Stimulated activated CD8-positive, alpha-beta memory T cell treated with anti-CD3 and anti-CD28 coated beads, Interleukin-4, amount 100 ng/mL, for 1 hour (primary cell): ENCODE measurements at places on chromosomes 11 and 22.

DNA sequence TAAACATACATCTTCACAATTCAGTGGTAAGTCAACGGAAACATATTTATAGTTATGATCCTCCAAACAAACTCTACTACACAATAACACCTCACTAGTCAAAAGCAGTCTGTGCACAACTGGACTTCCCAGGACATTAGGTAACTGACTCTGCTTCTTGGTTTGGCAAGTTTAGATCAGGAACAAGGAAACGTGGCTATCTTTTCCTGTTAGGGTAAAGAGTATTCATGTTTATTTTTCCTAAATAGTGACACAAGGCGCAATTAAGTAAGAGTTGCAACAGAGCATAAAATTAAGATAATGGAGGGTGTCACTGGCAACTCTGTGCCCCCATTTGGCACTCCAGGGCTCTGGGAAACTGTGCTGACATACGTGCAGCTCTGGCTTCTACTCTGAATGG, 70.2 kb upstream of the TP53AIP1 start:
- no peak for DNase-seq

GRCh38 chr22:33864723-33865130, 55.5 kb downstream of the LARGE1 start:
- DNase-seq: no peak

DNA sequence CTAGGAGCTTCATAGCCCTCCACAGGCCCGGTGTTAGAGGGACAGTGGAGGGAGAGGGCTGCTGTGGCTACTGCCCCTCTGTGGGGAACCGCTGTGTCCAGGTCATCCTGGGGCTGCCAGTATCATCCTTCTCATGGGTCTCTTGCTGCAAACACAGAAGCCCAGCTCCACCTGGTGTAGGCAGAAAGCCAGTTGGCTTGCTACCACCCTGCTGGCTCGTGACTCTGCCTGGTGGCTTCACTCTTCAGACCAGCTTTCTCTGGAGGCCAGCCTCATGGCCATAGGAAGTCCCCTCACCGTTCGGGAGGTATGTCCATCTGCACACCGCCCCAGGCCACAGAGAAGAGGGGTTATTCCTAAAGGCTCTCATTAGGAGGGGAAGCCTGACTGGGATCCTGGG, 19.4 kb upstream of the SUSD2 start:
- no peak for DNase-seq

DNA sequence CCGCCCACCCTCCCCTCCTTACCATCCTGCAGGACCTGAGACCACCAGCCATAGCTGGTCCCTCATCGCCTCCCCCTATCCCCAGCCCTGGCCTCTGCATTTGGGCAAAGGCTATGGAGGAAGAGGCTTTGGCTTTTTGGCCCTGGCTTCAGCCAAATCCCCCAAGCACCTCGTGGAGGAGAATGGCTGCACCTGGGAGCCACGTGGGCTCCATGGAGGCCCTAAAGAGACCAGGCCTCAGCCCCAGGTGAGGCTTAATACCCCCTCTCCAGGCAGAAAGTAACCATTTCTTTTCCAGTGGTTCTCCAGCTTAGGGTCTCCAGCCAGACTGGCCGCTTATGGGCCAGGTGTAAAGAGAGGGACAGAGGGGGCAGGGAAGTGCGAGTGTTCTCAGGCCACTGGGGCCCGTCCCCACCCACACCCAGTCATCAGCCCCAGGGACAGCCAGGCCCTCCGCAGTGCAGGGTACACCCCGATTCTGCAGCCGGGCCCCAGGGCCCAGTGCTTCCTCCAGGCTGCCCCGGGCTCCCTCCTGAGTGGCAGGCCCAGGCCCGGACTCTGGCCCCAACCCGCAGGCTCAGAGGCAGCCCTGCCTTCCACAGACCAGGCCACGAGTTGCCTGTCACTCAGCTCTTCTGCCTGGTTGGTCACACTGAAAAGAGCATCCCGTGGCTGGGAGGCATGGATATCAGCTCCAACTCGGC, 26.4 kb downstream of the CDKN1C start:
- DNase-seq: no peak

- DNase-seq: no peak
Measured at GRCh38 chr11:83410605-83411565, 124.7 kb upstream of the CCDC90B start.

DNA sequence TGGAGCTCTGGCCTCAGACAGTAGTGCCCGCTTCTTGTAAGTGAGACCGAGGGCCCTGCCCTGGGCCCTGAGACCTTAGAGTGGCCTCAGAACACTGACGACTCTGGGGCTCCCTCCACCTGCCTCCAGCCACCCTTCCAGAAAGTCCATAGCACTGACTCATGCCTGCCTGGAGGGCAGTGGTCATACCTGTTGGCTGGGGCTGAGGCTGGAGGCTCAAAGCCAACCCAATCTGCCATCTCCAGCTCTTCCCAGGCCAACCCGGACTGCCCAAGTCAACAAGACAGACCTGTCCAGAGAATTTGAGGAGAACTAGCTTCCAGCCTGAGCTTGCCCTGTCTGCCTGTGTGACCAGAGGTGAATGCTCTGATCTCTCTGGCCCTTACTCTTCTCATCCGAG, 66.9 kb upstream of the TTLL12 start:
- no peak for DNase-seq

DNA sequence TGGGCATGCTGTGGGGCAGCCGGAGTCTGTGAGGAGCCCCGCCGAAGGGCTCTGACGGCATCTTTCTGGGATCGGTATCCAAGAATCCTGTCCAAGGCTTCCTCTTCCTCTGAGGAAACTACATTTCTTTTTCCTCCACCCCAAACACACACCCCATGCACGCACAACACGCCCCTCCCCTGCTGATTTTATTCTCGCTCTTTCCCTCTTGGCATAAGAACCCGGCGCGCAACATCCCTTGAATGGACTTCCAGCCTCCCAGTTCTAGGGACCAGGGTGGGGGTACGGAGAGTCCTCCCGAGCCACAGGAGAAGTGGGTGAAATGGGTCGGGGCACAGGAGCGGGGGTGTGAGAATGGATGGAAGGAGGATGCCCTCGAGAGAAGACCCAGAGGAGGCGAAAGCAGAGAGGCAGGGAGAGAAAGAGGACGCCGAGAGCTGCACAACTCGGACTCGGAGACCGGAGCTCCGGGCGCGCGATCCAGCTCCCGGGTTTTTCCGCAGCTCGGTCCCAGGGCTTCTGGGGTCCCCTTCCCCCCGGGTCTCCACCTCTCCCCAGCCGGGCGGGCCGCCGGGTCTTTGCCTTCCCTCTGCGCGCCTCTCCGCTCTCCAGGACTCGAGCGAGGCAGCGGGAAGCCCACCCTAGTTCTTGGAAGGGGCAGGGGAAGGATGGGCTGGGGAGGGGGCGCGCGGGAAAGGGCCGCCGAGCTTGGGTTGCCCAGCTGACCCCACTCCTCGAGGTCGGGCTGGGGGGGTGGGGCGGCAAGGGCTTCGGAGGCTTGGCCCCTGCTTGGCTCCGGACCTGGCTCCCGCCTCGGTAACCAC, 1.5 kb upstream of the LARGE1 start:
- DNase-seq: no peak

DNA sequence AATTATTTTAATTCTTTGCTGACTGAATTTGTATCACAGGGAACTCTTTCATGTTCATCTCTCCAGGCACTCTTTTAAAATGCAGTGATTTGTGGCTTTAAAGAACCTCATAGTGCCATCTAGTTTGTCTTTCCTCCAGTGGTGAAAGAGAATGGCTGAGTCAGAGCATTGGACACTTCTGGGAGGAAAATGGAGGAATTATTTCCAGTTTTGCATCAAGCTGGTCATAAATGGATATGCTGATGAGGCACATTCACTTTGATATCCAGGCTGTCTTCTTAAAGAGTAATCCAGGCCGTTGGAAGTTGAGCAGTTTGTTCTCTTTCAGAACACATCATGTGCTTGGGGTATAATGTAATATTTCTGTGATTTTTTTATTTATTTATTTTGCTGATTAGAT, 273.7 kb downstream of the DDX10 start:
- DNase-seq: no peak
